ENCODE measurements at places on chromosomes 16 and 17. TPM values are rescaled to one million over a fixed set of nuclear protein-coding genes. Genes with fewer than 3 reads are reported as not detected.

DNA sequence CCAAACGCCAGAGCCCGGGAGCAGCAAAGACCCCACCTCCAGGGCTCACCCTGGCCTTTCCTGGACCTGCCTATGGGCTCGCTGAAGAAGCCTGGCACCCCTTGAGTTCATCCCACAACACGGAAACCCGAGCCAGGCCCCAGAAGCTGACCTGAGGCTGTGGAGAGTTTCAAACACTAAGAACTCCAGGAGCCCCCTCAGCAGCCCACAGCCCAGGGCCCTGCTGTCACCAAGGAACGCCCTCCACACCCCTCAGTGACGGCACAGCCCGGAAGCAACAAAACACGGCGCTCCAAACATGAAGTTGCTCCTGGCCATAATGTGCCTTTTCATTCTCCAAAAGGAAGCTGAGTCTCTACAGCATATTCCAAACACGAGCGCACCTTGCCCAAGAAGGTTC is 9.2 kb downstream of the SLC38A10 start:
- H3K36me3 ChIP-seq = no peaks in the 10 kb centered on the region
- H3K4me3 ChIP-seq = no peak overlapping the region
- no peaks in the 10 kb centered on the region for H3K4me1 ChIP-seq
- DNase-seq = no peak
- H3K27me3 ChIP-seq = no peaks in the 10 kb centered on the region

DNA sequence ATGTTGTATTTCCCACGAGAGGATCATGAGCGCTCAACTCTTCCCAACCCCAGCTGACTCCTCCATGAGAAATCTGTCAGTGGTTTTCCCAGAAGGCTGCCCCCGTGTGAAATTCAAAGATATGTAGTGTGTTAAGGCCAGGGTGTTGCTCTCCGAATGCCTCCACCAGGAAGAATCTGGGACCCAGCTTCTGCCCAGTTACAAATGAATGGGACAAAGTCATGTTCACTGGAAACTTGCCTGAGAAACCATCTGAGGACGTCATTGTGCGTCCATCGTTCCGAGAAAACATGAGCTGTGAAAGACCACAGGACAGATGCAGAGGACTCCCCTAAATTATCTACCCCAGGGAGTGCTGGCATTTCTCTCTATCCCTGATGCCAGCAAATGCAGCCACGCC is 86.0 kb downstream of the AIPL1 start:
- no peaks in the 10 kb centered on the region for H3K27me3 ChIP-seq
- DNase-seq = no peak
- no peak overlapping the region for H3K4me3 ChIP-seq
- no peaks in the 10 kb centered on the region for H3K36me3 ChIP-seq
- H3K4me1 ChIP-seq = no peaks in the 10 kb centered on the region

DNA sequence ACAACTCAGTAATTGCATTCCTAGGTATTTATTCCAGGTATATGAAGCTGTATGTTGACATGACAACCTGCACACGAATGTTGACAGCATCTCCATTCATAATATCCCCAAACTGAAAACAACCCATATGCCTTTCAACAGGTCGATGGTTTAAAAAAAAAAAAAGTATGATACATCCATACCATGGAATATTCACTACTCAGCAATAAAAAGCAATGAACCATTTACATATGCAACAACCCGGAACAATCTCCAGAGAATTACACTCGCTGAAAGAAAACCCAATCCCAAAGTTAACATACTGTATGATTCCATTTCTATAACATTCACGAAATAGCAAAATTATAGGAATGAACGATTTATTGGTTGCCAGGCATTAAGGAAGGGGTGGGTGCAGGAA is 53.3 kb upstream of the DNAH9 start:
- H3K36me3 ChIP-seq = no peaks in the 10 kb centered on the region
- DNase-seq = no peak
- H3K27ac ChIP-seq = no peak overlapping the region
- H3K27me3 ChIP-seq = no peaks in the 10 kb centered on the region
- no peak overlapping the region for H3K4me3 ChIP-seq

DNA sequence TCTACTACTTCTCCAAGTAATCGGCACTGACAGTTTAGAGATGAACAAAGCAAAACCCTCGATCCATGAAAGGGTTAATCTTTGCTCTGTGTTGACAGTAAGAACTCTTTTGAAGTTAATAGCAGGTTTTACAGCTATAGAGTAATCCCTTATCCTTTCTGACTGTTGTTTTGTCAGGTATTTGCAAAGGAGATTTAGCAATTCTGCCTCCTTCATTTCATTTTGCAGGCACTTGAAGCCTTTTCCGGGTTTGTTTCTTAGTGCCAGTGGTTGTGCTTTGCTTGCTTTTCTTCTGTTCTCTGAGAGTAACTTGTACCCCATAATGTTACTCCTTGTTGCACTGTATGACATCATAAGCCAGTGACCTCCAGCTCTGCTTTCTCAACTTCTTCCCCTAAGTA is 64.5 kb downstream of the TANGO6 start:
- peaks cover 2% of the 10 kb centered on the region for H3K36me3 ChIP-seq
- H3K27ac ChIP-seq = no peak overlapping the region
- no peak overlapping the region for H3K4me3 ChIP-seq
- H3K4me1 ChIP-seq = no peaks in the 10 kb centered on the region
- no peaks in the 10 kb centered on the region for H3K27me3 ChIP-seq
- DNase-seq = no peak

Gene CPPED1
- 20.2 TPM for total RNA-seq

DNA sequence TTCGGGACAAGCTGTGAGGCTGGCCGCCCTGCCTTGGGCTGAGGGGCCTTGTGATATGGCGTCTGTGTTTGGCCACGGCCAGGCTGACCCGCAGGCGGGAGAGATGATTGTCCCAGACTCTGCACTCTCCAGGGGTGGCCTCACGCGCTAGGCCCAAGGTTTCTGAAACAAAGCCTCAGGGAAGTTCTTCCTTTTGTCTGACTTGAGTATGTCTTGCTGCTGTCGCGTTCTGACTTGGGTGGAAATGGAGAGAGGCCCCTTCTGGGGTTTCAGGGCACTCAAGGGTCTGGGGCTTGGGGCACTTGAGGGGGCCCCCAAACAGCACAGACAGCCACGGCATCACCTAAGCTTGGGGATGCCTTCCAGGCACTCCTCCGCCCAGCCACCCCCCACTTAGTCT is 3.8 kb upstream of the METRN start:
- DNase-seq = no peak
- H3K27me3 ChIP-seq = no peaks in the 10 kb centered on the region
- H3K27ac ChIP-seq = no peak overlapping the region
- no peaks in the 10 kb centered on the region for H3K4me1 ChIP-seq

GRCh38 chr16:53105565-53105964 is 50.8 kb downstream of the CHD9 start:
- no peak overlapping the region for H3K27ac ChIP-seq
- DNase-seq = no peak
- no peaks in the 10 kb centered on the region for H3K36me3 ChIP-seq
- no peak overlapping the region for H3K4me3 ChIP-seq

GRCh38 chr17:8353736-8354135 is 14.1 kb downstream of the ODF4 start:
- DNase-seq = no peak
- H3K4me3 ChIP-seq = no peak overlapping the region
- no peaks in the 10 kb centered on the region for H3K36me3 ChIP-seq
- no peak overlapping the region for H3K27ac ChIP-seq
- H3K4me1 ChIP-seq = no peaks in the 10 kb centered on the region
- H3K27me3 ChIP-seq = no peaks in the 10 kb centered on the region

All from aorta (tissue), 5 donors.